C1 segment of cervical spinal cord (tissue), 14 donors: ENCODE measurements at places on chromosomes 11 and 22.
A peak's percentile ranks its signal among the peaks of the same experiment; 100 is the strongest.

DNA sequence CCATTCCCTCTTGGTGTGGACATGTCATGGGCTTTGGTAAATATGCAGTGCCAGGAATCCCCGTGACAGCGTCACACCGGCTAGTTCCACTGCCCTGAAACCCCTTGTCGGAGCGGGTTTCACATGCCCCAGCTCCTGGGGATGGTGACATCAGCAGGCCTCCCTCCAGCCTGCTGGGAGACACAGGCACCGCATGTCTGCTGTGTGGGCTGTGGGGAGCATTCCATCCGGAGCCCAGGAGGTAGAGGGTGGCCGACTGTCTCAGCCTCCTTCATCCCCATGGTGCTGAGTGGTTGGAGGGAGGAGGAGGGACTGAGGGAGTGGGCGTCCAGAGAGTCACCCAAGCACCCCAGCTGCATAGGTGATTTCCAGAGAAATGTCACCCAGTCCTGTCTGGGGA is 1161.1 kb downstream of the BRD1 start:
- DNase-seq = no peak

DNA sequence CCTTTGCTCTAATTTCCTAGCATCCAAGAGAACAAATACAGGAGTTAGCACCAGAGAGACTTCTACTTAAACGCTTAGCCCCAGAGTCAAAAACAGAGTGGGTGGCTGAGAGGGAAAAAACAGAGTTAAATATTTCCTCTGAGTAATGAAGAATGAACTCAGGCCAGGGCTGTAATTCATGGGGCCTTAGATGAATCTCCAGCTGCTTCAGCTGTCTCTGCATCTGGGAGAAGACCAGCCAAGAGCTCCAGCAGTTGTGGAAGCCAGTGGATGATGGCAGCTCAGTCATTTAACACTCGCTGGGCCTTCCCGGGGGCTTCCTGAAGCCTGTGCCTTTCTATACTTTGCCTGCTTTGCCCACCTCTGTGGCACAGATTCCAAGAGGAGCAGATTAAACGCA is 5.7 kb upstream of the ADAMTS15 start:
- DNase-seq = no peak

DNA sequence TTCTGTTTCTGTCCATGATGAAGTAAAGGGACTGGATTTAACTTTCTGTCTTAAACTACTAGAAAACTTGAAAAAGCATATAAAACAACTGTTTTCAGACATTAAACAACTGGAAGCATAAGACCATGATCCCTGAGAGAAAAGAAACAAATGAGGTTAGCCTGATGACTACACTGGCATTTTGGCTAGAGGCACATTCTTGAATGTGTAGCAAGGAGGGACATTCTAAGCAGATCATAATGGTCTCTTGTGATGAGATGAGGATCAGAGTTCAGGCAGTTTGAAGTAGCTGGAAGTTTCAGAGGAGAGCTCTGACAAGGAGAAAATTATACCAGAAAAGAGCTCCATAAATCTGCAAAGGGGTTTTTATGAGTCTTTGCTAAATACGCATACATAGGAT is 75.4 kb downstream of the AASDHPPT start:
- DNase-seq = no peak

- no peak for DNase-seq
Measured at GRCh38 chr22:27911330-27911729, 7.7 kb downstream of the PITPNB start.

- no peak for DNase-seq
Measured at GRCh38 chr11:127966821-127967220, 620.5 kb downstream of the ETS1 start.

DNA sequence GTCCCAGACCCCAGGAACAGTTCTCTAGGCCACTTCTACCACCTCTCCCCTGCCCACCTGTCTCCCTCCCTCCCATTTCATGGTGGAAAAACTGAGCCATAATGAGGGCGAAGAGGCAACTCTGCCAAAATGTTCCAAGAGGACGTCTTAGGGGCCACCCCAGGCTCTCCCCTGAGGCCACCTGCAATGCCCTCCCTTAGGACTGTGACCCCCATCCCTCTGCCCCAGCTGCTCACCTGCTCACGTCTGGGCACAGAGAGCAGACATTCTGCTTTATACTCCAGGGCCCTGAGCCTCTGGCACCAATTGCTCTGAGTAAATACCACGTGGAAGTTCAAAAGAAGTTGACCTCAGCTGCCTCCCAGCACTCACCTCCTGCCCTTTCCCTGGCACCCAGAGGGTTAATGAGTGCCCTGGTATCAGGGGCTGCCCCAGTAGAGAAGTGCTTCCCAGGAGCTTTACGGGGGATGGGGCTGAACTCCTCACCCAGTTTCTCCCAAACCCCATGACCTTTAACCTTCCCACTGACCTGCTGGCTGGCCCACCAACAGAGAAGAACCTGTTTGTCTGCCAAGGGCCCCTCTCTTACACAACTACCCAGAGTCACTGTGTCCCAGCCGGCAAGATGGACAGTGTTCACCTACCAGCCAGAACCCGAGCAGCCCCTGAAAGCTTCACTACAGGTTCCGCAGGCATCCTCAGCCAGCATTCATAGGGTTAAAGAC is 627 bp upstream of the APOA5 start:
- no peak for DNase-seq

- DNase-seq = no peak
Measured at GRCh38 chr22:32760815-32761214, 40.7 kb upstream of the TIMP3 start.

DNA sequence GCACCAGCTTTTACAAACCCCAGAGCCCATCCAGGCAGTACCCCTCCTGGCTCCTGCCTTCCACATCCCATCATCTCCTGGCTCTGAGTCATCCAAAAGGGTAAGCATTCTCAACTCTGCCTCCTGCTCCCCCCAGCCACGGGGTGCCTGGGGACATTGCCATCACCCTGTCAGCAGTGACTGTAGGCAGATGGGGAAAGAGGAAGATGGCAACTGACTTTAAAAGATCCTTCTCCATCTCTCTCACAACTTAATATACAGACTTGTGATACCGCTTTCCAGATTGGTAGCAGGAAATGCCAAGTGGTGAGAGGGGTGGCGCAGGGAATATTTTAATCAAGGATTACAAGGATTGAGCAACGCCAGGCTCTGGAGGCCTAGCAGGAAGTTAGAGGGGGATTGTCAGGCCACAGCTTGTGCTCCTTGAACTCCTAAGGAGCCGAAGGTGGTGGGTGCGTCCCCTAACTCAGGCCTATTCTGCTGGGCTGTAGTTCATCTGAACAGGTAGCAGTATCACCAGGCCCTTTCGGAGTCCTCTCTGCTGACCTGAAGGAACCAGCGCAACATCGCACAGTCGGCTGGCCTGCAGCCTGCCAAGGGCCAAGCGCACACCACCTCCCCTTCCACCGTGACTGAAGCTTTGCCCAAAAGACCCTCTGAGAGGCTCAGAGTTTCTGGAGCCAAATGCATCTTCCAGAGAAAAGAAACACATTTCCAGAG is 83.3 kb downstream of the ZC3H12C start:
- no peak for DNase-seq

- DNase-seq = no peak
Measured at GRCh38 chr11:125980436-125980835, 34.6 kb downstream of the VSIG10L2 start.

GRCh38 chr11:104650234-104650633 is 248.0 kb downstream of the CASP12 start:
- no peak for DNase-seq

DNA sequence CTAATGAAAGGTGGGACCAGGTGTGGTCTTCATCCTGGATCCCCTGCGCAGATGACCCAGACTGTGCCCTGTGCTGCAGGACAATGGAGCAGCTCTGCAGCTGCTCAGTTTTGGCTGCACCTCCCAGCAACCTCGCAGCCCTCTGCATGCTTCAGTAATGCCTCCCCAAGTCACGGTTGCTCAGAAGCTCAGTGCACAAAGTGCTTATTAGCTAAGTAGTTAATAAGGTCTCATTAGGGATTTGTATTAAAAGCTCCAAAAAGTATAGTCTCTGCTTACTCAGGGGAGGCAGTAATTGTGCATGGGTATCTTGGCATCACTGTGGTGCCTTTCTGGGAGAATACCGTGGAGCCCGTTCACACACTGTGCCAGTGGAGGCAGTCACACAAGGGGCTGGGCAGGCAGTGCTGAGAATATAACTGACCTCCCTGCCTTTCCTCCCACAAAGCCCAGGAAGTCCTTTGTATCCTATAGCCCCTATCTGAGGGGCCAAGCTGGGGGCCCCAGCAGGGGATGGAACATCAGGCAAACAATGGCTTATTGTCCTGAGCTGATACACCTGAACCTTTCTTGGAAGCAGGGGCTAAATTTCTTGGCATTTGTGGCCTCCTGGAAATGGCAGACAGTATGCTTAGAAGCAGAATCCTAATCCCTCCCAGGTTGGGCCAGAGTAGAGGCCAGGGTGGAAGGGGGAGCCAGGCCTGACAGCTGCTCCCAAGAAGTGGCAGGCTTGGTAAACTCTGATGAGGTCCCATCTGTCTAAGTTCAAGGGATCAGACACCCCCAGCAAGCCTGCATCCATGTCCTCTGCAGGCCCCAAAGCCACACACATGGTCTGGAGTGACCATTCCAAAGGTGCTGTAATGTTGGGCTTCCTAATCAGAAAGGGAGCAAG is 125.5 kb upstream of the PARVA start:
- DNase-seq = no peak

GRCh38 chr11:115644856-115645255 is 140.6 kb upstream of the CADM1 start:
- DNase-seq = no peak

DNA sequence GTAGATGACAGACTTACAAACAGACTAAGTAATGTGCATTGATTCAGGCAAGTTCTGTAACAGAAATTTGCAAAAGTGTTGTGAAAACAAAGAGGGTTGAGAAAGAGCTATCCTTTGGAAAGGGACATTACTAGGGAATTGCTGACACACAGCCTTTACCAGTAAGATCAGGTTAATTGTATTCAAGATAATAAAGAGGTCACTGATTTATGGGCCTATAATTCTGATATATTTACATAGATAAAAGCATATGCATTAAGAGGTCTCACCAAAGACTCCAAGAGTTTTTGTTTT is 138.7 kb downstream of the MAML2 start:
- no peak for DNase-seq

GRCh38 chr22:30235687-30236170 is 10.8 kb downstream of the LIF start:
- DNase-seq = no peak

GRCh38 chr11:110883256-110883655 is 171.0 kb upstream of the ARHGAP20 start:
- DNase-seq = peak; percentile 16

DNA sequence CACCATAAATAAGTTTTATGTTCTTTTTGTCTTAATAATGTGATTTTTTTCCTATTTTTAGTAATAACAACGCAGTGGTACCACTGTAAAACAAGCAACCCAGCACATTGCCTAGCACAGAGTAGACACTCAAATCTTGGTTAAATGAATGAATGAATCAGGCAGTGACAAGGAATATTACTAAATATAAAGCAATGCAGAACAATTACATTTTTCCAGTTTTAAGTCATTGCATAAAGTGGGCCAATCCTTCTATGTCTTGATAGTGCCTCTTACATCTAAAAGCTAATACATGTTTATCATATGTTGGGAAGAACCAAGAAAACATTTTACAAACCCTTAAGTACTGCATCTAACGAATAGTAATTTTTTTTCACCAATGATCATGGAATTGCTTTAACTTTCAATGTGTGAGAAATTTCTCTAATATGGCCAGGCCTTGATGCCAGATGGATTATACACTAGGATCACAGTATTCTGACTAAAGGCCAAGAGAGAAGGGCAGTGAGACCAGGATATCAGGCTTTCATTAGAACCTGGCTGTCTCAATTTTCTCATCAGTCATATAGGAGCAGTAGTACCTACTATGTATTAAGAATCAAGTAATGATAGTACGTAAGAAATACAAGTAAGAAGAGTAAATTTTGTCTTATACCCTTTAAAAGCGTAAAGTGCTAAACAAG is 88.5 kb downstream of the TRIM44 start:
- DNase-seq = no peak

- DNase-seq = peak; percentile 62
Measured at GRCh38 chr11:75668451-75669297, at the start of gene MAP6. Gene MAP6, minus strand, starts transcription at chr11:75669038. Its CDS starts 669 bp downstream, at chr11:75668369.

- DNase-seq = no peak
Measured at GRCh38 chr11:2580571-2581001, 119.2 kb downstream of the KCNQ1OT1 start.

- no peak for DNase-seq
Measured at GRCh38 chr11:105618343-105618955, 8.6 kb downstream of the GRIA4 start.

- no peak for DNase-seq
Measured at GRCh38 chr11:76772100-76772782, 10.9 kb upstream of the TSKU start.

DNA sequence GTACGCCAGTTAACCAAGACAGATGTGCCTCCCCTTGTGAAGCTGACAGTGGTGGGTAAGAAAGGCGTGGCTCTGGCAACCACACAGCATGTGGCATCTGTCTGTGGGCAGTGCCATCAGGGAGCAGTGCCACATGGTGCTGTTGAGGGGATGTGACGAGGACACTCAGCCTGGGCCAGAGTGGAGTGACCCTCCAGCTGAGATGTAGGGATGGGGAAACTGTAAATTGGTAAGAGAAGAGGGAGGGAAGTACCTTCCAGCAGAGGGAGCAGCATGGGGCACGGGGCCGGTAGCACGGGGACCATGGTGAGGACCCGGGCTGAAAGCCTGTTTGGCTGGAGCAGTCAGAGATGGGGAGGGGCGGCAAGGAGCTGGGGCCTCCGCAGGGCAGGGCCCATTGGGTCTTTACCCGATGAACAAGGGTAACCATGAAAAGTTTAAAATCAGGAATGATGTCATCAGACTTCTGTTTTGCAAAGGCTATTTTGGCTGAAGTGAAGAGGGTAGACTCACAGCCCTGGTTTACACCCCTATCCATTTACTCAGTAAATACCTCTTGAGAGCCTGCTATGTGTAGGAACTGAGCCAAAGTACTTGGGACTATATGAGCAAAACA is 10.4 kb downstream of the TMPRSS6 start:
- no peak for DNase-seq

DNA sequence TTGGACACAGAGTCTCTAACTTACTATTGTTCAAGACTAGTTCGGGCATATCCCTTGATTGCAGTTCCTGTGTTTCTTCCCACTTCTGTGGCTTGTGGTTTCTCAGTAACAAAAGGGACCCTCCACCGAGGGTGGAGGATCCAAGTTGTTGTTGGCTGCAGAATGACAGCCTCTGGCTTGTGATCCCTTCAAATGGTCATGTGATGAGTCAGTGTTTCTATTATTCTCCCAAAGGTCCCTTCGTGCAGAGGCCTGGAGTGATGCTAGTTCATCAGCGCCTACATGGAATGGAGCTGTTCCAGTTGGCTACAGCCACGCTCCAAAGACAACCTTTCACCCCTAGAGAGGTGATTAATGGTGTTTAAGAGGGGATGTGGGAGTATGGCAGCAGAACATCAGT is 2.6 kb upstream of the VWCE start:
- DNase-seq = no peak

DNA sequence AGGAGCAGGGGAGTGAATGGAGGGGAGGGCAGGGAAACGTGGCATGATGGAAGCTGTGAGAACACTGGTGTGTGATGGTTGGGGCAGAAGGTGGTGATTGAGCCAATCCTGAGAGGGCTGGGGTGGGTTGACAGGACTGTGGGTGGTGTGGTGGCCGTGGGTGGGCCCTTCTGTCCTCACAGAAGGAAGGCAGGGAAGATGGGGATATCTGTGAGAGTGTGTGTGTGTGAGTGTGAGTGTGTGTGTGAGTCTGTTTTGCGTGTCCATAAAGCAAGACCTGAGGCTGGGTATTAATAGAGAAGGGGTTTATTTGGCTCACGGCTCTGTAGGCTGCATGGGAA is 13.0 kb downstream of the TPCN2 start:
- DNase-seq = no peak
